ENCODE measurements at places on chromosomes 3 and 15.

GRCh38 chr15:73727330-73727976 lies 25.7 kb downstream of the INSYN1 start:
- peak; percentile 53 for DNase-seq

DNA sequence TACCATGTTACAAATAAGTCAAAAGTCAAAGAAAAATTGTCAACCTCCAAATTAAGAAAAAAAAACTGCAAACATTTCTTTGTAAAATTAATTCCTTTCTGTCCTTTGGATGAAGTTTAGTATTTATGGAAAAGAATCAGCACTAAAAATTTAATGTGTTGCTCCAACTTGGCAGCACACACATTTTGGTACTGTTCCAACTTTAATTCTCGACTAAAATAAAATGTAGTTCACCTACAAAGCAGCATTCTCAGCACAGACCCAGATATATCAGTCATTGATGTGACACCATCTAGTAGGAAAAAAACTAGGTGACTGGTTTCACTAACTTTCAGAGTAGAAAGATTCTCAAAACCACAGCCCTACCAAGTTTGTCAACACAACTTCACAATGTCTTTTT lies 131.7 kb upstream of the ROBO2 start:
- no peak for DNase-seq

DNA sequence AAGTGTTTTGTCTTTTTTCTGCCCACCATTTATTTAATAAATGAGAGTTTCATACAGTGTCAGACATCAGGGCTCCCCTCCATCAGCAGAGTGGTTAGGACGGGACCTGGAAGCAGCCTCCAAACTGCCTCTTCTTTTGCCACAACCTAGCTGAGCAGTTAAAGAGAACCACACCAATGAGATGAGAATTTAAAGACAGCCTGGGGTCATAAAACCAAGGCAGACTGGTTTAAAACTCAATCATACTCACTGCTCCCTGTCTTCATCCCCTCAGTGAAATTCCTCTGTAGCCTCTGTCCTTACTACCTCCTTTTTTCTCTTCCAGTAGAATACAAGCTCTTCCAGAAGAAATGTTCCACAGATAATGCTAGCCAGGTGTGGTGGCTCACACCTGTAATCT lies 78.7 kb downstream of the WWTR1 start:
- no peak for DNase-seq

DNA sequence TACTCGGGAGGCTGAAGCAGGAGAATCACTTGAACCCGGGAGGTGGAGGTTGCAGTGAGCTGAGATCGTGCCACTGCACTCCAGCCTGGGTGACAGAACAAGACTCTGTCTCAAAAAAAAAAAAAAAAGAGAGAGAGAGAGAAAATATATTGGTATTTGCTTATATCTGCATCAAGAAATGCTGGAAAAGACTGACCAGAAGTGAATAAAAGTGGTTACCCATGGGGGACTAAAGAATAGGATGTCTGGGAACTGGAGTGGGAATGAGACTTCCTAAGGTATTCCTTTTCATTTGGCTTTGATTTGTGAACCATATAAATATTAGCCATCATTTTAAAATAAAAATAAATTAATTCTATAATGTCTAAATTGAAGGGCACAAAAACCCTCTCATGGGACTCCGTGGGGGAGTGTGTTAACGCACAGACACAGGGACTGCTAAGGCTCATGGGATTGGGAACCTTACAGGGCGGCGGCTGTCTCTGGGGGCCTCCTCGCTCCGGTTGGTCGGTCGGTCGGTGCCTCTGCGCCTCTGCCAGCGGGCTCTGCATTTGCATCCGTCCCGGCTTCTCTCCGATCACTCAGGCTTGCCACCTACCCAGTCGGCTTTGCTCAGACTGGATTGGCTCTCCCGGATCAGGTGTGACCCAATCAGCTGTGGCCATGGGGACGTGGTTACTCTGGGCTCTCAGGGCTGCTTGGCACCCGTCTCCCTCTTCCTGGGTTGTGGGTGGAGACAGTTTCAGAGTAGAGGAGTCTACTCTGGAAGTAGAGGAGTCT lies 12.7 kb upstream of the TSPAN3 start:
- DNase-seq: peak; percentile 77

- DNase-seq: peak; percentile 4
Observed at GRCh38 chr3:105553851-105554250, 187.1 kb downstream of the ALCAM start.

- DNase-seq: no peak
Observed at GRCh38 chr3:195829897-195830254, 18.1 kb upstream of the MUC4 start.

GRCh38 chr15:90585863-90586262 lies 56.1 kb downstream of the CRTC3 start:
- DNase-seq: no peak

DNA sequence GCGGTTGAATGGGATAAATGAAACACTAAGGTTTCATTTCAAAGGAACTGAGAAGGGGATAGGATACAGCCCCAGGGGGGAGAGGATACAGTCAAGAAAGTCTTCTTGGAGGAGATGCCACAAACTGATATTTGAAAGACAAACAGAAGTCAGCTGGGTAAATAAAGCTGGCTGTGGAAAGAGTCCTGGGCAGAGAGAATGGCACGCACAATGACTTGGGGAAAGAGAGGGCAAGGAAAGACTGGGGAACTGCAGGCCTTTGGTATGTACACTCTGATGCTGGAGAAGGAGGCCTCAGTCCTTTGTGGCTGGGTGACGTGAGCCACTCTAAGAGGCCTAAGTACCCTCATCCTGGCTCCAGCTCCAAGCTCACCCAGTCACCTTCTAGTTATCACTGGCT lies 45.2 kb upstream of the LMCD1 start:
- DNase-seq: no peak

GRCh38 chr15:87793725-87794124 lies 462.8 kb downstream of the NTRK3 start:
- no peak for DNase-seq

DNA sequence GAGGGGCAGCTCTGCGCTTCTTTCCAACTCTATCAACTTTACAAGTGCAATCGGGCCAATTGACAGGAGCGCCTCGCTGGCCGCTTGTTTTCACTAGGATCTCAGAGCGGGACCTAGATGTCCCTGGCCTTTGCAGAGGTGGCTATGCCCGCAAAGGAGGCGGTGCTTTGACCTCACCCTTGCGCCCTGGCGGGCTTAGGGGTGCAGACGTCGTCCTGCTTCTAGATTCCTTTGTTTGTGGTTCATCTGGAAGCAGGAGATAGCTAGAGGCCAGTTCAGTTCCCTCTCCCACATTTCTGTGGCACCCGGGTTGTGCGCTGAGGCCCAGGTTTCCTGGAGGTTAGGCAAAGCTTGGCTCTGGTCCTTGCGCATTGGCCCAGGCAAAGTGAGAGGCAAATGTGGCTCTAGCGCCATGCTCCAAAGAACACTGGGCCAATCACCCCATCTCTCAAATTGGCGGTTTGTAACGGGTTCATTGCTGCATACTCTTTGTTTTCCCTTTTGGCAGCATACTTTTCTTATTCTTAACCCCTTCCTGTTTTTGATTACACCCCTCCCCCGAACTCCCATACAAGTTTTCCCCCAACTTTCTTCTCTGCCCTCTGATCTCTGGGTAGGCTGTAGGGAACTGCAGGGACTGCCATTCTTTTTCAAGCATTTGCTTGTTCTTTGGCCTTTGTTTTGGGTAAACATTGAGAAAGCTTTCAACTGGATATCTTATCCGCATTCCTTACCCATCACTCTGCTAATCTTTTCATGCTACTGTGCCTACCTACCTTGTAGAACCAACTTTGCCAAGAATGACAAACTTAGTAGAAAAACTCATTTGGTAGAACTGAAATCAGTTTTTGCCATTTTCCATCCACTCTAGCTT lies 1.4 kb downstream of the PPM1L start:
- no peak for DNase-seq

- no peak for DNase-seq
Observed at GRCh38 chr3:157836022-157836421, 270.2 kb downstream of the SHOX2 start.

GRCh38 chr15:100281096-100281917 lies 60.5 kb downstream of the ADAMTS17 start:
- no peak for DNase-seq

DNA sequence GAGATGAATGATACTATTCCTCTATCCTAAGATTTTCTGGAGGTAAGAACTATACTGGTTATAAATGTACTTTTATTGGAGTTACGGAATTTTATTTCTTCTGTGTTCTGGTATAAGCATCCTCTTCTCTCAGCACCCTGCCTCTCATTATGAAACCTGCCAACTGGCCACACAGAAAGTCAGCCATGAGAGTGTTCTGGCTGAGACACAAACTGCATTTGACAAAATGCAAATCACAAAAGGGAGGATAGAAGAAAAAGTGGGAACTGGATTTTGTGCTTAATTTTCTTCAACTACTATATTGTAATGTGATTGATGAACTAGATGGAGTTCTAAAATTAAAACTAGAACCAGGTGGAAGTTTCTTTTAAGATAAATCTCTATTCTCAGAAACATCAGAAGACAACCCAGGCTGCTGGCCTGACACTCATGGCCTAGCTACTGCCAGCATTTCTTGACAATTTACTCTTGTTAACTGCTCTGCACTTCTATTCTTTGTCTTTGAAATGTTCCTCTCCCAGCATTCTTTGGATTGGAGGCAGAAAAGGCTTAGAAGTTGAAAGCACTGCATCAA lies 143.1 kb downstream of the WDR76 start:
- no peak for DNase-seq

DNA sequence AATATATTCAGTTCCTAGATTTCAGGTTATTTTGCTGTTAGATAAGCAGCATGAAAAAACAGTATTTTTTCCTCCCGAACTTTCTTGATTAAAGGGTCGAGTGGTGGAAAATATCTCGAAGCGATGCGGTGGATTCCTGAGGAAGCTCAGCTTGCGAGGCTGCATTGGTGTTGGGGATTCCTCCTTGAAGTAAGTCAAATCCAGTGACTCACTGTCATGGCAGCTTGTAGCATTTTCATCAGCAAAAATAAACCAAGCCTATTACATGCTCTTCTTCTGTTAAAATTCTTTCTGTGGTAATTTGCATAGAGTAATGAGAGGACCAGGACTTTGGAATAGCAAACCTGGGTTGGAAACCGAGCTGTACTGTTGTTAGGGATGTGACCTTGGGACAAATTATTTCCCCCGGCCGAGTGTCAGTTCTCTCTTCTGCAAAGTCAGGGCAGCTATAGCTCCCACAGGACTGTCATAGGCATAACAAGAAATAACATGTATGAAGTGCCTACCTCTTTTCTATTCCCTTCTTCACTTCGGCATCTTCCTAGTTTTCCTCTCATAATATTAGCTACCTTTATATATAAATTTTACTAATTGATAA lies 75.6 kb downstream of the UBP1 start:
- DNase-seq: no peak

GRCh38 chr15:71199384-71200351 lies 84.4 kb downstream of the THSD4 start:
- no peak for DNase-seq

GRCh38 chr3:3615533-3615932 lies 183.7 kb upstream of the LRRN1 start:
- DNase-seq: no peak

GRCh38 chr3:53693451-53693850 lies 152.8 kb downstream of the CHDH start:
- no peak for DNase-seq

DNA sequence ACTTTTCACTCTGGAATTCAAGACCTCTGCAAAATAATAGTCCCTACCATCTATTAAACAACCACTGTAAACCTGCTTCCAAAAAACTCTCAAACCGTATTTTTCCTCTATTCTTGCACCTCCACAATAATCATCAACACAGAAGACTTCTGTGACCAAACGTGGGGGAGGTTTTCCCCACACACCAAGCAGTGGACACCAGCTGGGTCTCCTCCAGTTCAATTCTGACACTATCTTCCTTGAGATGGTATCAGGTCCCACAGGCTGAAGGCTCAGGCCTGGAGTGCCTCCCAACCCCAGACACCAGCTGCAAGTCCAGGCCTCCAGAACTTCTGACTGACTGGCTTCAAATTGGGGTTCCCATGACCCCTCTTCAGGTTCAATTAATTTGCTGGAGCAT lies 89.6 kb upstream of the RAP2B start:
- no peak for DNase-seq

GRCh38 chr15:85592148-85592547 lies 202.6 kb downstream of the KLHL25 start:
- peak; percentile 61 for DNase-seq

DNA sequence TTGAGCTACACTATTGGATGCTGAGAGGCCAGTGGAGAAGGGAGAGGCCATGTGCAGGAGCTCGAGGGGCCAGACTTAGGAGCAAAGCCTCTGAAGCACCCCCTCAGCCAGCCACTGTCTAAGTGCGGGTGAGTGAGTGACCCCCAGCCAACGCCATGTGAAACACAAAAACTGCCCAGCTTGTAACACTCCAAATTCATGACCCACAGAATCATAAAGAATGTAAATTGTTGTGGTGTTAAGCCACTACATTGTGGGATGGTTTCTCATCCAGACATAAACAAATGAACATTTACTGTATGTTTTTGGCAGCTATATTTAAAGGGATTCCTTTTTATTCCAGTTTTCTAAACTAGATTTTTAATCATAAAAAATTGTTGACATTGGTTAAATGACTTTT lies 27.2 kb upstream of the TMEM158 start:
- DNase-seq: no peak

- DNase-seq: no peak
Observed at GRCh38 chr3:187361835-187362234, 6.3 kb upstream of the RTP4 start.

- DNase-seq: no peak
Observed at GRCh38 chr3:128496019-128496601, 3.1 kb upstream of the GATA2 start.

GRCh38 chr3:140022066-140022770 lies 87.2 kb downstream of the CLSTN2 start:
- no peak for DNase-seq

GRCh38 chr3:14366915-14367823 lies 35.2 kb upstream of the SLC6A6 start:
- no peak for DNase-seq

DNA sequence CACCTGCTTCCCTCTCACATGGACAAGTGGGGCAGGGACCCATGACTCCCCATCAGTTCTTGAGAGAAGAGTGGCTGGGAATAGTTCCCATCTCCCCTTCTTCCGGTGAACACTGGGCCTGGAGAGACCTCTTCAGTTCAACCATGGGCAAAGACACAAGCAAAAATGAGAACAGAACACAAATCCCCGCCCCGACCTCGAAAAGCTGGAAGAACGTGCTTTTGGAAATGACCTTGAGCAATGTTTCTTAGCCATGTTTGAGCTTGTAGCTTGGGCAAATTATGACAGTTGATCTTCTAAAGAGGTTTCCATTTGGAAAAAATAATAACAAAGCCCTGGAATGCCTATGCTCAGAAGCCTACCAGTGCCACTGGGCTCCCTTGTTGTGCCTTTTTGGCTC lies 59.0 kb downstream of the FAM174B start:
- DNase-seq: no peak

- no peak for DNase-seq
Observed at GRCh38 chr3:124599779-124600693, 130.2 kb upstream of the UMPS start.
